Sigmoid colon (tissue), 7 donors: ENCODE measurements at places on chromosomes 7 and 10.

DNA sequence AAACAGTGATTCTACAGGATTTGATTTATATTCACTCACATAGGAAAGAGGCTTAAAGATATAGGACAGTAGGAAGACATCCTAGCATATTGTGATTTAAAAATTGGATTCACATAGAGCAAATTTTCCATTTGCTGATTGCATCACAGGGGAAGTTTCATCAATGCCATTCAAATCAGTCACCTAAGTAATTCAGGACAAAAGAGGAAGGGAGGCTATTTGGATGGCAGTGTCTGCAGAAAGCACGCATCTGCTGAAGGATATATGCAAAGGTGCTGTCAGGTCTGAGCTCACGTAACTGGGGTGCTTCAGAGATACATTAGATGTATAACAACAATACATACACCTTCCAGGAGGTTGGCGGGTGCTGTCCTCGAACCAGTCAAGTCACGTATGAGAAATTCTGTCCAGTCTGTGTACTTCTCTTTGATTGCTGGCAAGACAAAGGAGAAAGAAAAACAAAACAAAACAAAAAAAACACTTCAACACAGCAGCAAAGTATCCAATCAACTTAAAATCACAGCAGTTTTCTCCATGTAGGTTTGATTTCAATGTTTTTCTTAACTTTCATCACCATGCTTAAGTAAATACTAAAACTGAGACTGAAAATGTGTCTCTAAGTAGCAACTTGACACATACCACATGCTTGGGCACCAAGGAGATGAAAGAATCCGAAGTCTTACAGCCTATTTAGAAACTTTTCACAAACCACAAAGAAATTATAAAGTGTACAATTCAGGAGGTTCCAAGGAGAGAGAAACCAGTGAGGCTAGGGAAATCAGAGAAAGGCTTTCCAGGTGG lies 125.1 kb downstream of the SFMBT2 start:
- H3K36me3 ChIP-seq, result no peaks in the 10 kb centered on the region
- no peak overlapping the region for H3K4me3 ChIP-seq

DNA sequence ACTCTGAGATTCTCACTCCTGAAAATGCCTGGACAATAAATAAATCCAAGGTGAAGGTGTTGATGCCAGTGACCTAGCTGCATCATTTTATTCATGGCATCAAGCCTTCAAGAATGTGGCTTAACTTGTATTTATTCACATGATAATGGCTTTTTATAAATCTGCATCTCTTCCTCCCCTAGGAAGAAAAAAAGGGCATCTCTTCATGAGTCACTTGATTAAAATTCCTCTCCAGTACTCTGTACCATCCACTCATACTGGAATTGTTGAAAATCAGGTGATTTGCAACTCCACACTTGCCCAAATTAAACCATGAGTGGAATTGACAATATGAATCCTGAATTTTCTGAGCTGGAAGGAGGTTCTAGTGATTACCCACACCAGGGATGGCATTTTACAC lies 30.2 kb downstream of the PTPRE start:
- no peaks in the 10 kb centered on the region for H3K4me1 ChIP-seq
- no peaks in the 10 kb centered on the region for H3K27me3 ChIP-seq
- H3K4me3 ChIP-seq, result no peak overlapping the region
- H3K27ac ChIP-seq, result no peak overlapping the region

- H3K27ac ChIP-seq, result no peak overlapping the region
- DNase-seq, result no peak
- no peaks in the 10 kb centered on the region for H3K4me1 ChIP-seq
- no peaks in the 10 kb centered on the region for H3K27me3 ChIP-seq
- no peak overlapping the region for H3K4me3 ChIP-seq
- no peaks in the 10 kb centered on the region for H3K36me3 ChIP-seq
Observed at GRCh38 chr10:133383551-133383950, 4.5 kb downstream of the PAOX start.

DNA sequence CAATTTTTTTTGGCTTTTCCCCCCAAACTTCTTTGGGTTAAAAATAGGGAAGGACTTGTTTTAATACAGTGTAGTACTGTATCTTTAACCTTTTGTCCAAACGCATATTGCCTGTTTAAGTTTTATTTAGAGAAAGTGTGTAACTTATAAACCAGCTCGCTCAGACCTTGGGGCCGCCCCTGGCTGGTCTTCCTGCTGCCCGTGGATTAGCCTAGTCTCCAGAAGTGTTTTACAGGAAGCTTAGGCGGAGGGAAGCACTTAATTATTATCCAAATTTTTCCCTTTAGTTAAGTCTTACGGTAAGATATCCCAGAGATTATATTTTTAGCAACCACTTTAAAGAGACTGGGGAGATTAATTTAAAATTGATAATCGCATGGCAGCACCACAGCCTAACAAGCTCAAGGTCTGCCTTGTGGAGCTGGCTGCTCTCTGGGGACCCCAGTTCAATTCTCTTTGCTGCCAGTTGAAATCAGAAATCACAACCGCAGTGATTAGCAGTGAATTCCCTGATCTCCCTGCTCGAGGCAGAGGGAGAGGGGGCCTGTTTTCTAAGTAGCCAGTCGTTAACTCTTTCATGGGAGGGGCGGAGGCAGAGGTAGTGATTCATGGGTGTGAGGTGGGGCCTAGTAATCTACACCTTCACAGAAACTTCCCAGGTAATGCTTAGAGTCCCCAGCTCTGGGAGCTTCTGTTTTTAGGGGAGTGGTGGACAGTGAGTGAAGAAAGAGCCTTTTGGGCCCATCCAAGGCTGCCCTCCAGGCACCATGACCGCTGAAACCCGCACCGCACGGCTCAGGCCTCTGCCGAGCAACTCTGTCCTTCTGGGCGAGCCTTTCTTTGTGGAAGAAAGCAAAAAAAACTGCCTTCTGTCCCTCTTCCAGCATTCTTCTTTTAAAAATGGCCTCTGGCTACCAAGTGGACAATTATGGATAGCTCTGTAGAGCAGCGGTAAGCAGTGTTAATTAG lies 548.7 kb upstream of the GALNT17 start:
- H3K4me1 ChIP-seq, result no peaks in the 10 kb centered on the region
- no peak overlapping the region for H3K27ac ChIP-seq

GRCh38 chr10:8908013-8908412 lies 853.5 kb downstream of the GATA3 start:
- no peaks in the 10 kb centered on the region for H3K36me3 ChIP-seq
- H3K4me1 ChIP-seq, result no peaks in the 10 kb centered on the region
- no peak overlapping the region for H3K4me3 ChIP-seq

- peak overlapping the region; percentile 96 for H3K27ac ChIP-seq
- H3K4me1 ChIP-seq, result peaks cover 72% of the 10 kb centered on the region
- H3K4me3 ChIP-seq, result peak overlapping the region; percentile 100
- H3K27me3 ChIP-seq, result no peaks in the 10 kb centered on the region
Observed at GRCh38 chr7:98286093-98286539, 4.6 kb downstream of the BRI3 start.

GRCh38 chr7:21944616-21945453 lies 864 bp downstream of the CDCA7L start:
- peak overlapping the region; percentile 76 for H3K4me3 ChIP-seq
- peak overlapping the region; percentile 85 for H3K27ac ChIP-seq
- DNase-seq, result no peak

- H3K27me3 ChIP-seq, result no peaks in the 10 kb centered on the region
- no peak overlapping the region for H3K27ac ChIP-seq
- H3K4me1 ChIP-seq, result no peaks in the 10 kb centered on the region
- H3K36me3 ChIP-seq, result no peaks in the 10 kb centered on the region
Observed at GRCh38 chr10:85457191-85457590, 909.4 kb downstream of the GRID1 start.

GRCh38 chr10:111273635-111274034 lies 196.8 kb downstream of the ADRA2A start:
- H3K36me3 ChIP-seq, result no peaks in the 10 kb centered on the region
- H3K27ac ChIP-seq, result no peak overlapping the region
- no peaks in the 10 kb centered on the region for H3K4me1 ChIP-seq
- H3K27me3 ChIP-seq, result no peaks in the 10 kb centered on the region
- DNase-seq, result no peak

DNA sequence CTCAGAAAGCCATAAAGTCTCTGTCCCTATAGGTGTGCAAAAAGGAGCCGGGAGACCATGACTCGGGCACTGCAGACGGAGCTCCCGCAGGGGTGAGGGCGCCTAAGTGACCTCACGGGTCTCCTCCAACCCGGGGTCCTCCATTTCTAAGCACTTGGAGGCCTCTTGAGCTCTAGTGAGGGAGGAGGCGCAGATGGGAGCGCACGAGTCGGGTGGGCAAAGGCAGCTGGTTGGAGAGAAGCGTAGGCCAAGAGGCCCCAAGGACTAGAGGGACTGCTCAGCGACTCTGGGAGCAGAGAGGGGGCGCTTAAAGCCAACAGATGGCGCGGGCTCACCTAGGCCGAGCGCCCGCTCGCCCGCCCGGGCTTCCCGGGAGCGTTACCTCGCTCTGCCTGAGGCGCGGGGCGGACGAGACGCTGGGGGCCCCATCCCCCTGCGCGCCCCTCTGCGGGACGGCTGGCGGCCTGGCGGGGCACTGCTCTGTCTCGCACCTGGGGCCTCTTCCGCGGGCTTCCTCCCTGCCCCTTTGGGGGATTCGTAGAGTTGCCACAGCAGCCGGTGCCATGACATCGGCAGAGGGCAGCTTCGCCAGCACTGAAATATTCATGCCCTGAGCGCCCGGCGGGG lies 523 bp upstream of the CDH23 start:
- peaks cover 38% of the 10 kb centered on the region for H3K27me3 ChIP-seq
- H3K27ac ChIP-seq, result no peak overlapping the region
- H3K36me3 ChIP-seq, result no peaks in the 10 kb centered on the region
- peaks cover 21% of the 10 kb centered on the region for H3K4me1 ChIP-seq
- peak; percentile 75 for DNase-seq
- peak overlapping the region; percentile 47 for H3K4me3 ChIP-seq

DNA sequence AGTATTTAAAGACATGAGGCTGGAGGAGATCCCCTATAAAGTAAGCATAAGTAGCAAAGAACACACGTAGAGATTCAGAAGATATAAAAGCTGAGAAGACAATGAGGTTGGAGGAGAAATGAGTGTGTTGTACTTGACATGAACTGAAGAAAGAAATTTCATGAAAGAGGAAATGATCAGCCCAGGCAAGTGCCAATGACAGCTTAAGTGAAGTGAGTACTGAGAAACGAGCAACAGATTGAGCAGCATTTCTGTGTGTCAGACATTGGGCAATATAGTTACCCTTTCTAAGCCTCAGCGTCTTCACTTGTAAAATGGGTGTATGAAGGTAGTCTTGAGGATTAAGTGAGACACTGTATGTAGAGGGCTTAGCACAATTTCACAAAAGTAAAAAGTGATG lies 4.8 kb upstream of the LIPA start:
- H3K36me3 ChIP-seq, result no peaks in the 10 kb centered on the region
- peaks cover 9% of the 10 kb centered on the region for H3K4me1 ChIP-seq
- no peaks in the 10 kb centered on the region for H3K27me3 ChIP-seq
- no peak overlapping the region for H3K4me3 ChIP-seq
- H3K27ac ChIP-seq, result no peak overlapping the region

- H3K27me3 ChIP-seq, result no peaks in the 10 kb centered on the region
- no peak for DNase-seq
- H3K4me1 ChIP-seq, result no peaks in the 10 kb centered on the region
- no peaks in the 10 kb centered on the region for H3K36me3 ChIP-seq
Observed at GRCh38 chr7:26332698-26333097, 41.0 kb downstream of the SNX10 start.

DNA sequence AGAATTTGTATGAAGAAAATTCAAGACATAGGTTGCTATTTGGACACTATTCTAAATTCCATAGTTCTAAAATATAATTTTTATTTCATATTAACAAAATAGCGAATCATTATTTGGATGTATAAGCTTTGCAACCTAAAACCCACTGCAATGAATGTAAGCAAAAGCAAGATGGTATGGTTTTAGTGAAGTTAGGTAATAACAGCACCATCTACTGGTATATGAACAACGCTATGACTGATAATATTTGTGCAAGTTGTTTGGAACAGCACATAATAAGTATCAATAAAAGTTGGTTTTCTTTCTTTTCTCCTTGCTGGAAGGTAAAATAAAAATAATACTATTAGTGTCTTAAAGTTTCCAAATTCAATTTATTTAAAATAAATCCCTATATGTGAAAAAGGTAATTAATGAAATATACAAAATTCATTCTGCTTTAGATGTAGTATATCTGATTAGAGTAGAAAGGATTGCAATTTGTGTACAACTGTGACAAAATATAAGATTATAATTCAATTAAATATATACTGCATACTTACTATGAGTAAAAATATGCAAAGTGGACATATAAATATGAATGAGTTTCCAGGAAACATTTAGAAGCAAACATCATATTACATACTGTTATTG lies 79.0 kb upstream of the LSM8 start:
- H3K4me1 ChIP-seq, result no peaks in the 10 kb centered on the region
- H3K27ac ChIP-seq, result no peak overlapping the region
- H3K27me3 ChIP-seq, result no peaks in the 10 kb centered on the region
- H3K36me3 ChIP-seq, result no peaks in the 10 kb centered on the region

DNA sequence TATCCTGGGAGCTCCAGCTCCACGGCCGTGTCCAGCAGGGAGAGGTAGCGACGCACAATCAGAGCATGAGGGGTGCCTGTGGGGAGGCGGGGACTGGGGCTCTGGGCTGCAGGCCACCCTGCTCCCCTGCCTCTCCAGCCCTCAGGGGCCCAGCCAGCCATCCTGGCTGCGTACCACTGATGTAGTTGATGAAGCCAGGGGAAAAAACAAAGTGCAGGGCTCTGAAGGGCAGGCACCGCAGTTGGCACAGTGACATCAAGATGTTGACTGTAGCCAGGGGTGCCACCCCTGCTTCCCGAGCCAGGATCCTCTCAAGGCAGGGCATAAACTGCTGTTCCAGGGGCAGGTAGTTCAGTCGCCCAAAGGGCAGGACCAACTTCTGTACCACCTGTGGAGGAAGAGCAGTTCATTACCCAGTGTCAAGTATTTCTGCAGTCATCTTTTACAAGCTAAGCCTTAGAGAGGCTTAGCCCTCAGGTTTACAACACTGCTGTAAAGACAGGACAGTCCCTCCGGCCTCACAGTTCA lies 2.8 kb downstream of the FASTK start:
- H3K4me1 ChIP-seq, result peaks cover 51% of the 10 kb centered on the region
- H3K27ac ChIP-seq, result peak overlapping the region; percentile 51
- DNase-seq, result no peak
- no peak overlapping the region for H3K4me3 ChIP-seq

DNA sequence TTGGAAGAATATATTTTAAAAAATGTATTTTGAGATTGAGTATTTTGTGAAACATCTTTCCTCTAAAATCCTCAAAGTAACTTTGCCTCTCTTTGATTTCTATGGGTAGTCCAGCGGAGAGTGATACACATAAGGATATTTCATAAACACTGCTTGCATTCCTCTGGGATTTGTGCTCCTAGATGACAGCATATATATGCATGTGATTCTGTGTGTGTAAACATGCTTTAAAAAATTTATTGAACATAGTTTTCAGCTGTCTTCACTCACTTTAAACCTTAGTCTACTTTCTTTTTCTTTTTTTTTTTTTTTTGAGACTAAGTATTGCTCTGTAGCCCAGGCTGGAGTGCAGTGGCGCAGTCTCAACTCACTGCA lies 84.6 kb downstream of the KAT6B start:
- no peaks in the 10 kb centered on the region for H3K36me3 ChIP-seq
- DNase-seq, result no peak
- H3K4me3 ChIP-seq, result no peak overlapping the region
- no peaks in the 10 kb centered on the region for H3K27me3 ChIP-seq
- no peak overlapping the region for H3K27ac ChIP-seq
